Stimulated activated CD4-positive, alpha-beta T cell treated with anti-CD3 and anti-CD28 coated beads, Interleukin-1b, Interleukin-23, amount 100 ng/mL, for 1 hour (primary cell): ENCODE measurements at places on chromosomes 6 and 20.

GRCh38 chr6:106882601-106883518 is 91.7 kb downstream of the CD24 start:
- no peak for DNase-seq

DNA sequence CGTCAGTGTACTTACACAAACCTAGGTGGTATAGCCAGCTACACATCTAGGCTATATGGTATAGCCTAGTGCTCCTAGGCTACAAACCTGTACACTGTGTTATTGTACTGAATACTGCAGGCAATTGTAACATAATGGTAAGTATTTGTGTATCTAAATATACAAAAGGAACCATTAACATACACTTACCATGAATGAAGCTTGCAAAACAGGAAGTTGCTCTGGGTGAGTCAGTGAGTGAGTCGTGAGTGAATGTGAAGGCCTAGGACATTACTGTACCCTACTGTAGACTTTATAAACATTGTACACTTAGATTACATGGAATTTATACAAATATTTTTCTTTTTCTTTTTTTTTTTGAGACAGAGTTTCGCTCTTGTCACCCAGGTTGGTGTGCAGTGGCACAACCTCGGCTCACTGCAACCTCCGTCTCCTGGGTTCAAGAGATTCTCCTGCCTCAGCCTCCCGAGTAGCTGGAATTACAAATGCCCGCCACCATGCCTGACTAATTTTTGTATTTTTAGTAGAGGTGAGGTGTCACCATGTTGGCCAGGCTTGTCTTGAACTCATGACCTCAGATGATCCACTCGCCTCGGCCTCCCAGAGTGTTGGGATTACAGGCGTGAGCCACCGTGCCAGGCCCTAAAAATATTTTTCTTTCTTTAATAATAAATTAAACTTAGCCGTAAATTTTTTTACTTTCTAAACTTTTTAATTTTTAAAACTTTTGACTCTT is 15.4 kb upstream of the KIAA1755 start:
- no peak for DNase-seq

GRCh38 chr6:97081010-97081590 is 156.6 kb downstream of the KLHL32 start:
- no peak for DNase-seq

- DNase-seq = no peak
Measured at GRCh38 chr6:11221623-11222384, 10.7 kb downstream of the NEDD9 start.

- DNase-seq = no peak
Measured at GRCh38 chr6:11152581-11152980, 41.1 kb upstream of the ERVFRD-1 start.

- no peak for DNase-seq
Measured at GRCh38 chr20:52533401-52533800, 341.8 kb upstream of the ZFP64 start.
